ENCODE measurements at places on chromosomes 16 and 17. TPM values are rescaled to one million over a fixed set of nuclear protein-coding genes. Genes with fewer than 3 reads are reported as not detected.

The RAMP2 gene
- 13.1 TPM for total RNA-seq

The ITFG1 gene
- total RNA-seq = 33.1 TPM

- no peak for DNase-seq
- peaks cover 37% of the 10 kb centered on the region for H3K4me1 ChIP-seq
- H3K4me3 ChIP-seq = no peak overlapping the region
- peak overlapping the region; percentile 55 for H3K27ac ChIP-seq
These were observed 3.4 kb downstream of the ZNF688 start for GRCh38 chr16:30567991-30568638.

DNA sequence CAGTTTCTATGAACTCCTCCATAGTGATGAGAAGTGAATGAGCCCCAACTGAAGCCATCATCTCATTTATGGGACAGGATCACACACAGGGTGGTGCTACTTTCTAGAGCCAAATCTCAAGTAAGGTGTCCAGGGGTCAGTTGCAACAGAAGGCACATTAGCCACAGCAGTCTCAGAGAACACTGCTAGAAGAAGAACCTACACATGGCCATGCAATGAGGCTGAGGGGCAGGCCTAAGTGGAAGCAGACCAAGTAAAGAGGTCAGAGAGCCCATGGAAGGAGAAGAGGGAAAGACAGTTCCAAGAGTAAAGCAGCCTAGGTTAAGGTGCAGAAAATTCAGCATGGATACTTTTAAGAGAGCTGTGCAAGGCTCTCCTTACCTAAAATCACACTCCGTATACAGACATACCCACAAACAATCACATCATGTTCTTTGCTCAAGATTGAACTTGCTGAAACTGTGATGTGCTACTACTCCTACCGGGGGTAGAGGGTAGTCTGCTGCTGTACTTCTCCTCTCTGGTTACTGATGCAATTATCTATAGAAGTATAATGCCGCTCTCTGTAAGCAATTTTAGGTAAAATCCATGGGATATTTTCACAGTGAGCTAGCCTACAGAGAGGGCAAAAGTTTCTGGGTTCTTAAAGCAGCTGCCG lies 1.7 kb downstream of the ABCA8 start:
- peak overlapping the region; percentile 33 for H3K4me3 ChIP-seq
- H3K4me1 ChIP-seq = peaks cover 3% of the 10 kb centered on the region
- H3K36me3 ChIP-seq = no peaks in the 10 kb centered on the region
- H3K27ac ChIP-seq = no peak overlapping the region
- DNase-seq = no peak

DNA sequence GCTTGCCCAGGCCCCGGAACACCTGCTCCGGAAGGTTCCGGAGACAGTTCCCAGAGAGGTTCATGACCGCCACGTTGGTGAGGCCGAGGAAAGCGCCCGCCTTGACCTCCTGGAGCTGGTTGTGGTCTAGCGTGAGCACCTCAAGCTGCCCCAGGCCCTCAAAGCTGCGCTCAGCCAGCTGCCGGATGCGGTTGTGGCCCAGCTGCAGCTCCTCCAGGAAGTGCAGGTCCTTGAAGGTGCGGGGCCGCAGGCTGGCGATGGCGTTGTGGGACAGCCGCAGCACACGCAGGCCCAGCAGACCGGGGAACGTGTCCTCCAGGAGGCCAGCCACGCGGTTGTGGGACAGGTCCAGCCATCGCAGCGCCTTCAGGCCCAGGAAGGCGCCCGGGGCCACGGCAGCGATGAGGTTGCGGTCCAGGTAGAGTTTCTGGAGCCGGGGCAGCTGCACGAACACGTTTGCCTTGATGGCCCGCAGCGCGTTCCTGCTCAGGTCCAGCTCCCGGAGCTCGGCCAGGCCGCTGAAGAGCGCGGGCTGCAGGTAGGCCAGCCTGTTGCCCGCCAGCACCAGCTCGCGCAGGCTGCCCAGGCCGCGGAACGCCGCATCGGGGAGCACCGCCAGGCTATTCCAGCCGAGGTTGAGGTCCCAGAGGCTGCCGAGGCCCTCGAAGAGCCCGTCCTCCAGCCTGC lies 2.1 kb downstream of the IGFALS start:
- no peak overlapping the region for H3K27ac ChIP-seq
- DNase-seq = no peak
- H3K4me1 ChIP-seq = peaks cover 23% of the 10 kb centered on the region
- peaks cover 53% of the 10 kb centered on the region for H3K36me3 ChIP-seq

DNA sequence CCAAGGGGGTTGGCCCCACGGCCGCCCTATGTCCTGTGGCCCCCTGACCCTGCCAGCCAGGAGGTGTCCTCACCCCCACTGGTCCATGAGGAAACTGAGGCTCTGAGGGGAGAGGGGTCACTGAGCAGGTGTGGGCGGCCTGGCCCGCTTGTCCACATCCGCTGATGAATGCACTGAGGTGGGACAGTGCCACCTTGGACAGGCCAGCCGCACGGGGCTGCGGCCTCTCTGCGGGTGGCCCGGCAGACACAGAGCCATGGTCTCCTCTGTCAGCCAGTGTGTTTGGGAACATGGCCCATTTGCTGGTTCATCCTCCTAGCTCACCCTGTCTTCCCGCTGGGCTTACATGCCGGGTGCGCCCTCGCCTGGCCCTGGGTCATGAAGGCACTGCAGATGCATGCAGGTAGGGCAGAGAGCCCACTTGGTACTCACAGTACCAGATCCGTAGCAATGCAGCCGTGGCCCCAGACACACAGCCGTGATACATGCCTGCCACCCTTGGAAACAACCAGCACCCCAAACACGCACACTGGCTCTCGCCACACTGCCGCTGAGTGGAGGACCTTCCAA lies 93.9 kb downstream of the ENGASE start:
- DNase-seq = no peak
- peaks cover 72% of the 10 kb centered on the region for H3K27me3 ChIP-seq

DNA sequence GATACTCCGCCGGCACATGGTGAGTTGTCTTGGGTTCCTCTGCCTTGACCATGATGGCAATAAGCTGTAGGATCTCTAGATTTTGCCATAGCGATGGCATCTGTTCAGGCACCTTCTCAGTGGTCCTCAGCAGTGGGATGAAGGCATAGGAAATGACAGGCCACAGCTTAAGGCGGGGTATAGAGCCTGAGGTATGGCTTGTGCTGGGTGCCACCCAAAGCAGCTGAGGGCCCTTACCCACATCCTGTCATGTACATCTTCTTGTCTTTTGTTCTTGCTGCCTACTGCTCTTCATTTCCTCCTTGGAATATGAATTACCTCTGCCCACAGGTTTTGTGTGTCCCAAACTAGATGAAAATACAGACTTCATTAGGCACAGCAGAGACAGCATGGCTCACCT lies 29.5 kb downstream of the KAT7 start:
- peaks cover 68% of the 10 kb centered on the region for H3K4me1 ChIP-seq
- peaks cover 49% of the 10 kb centered on the region for H3K36me3 ChIP-seq
- H3K4me3 ChIP-seq = no peak overlapping the region
- H3K27ac ChIP-seq = no peak overlapping the region

Data from suprapubic skin (tissue), 4 donors.